ENCODE measurements at places on chromosomes 2 and 18.

GRCh38 chr2:33583194-33583938 is 15.7 kb downstream of the FAM98A start:
- peak; percentile 72 for DNase-seq

- DNase-seq, result no peak
These were observed 98.0 kb downstream of the EVA1A start for GRCh38 chr2:75462721-75463120.

- no peak for DNase-seq
These were observed 268.3 kb downstream of the PTH2R start for GRCh38 chr2:208674919-208675318.

GRCh38 chr2:120590841-120591240 is 144.8 kb upstream of the GLI2 start:
- DNase-seq, result no peak

DNA sequence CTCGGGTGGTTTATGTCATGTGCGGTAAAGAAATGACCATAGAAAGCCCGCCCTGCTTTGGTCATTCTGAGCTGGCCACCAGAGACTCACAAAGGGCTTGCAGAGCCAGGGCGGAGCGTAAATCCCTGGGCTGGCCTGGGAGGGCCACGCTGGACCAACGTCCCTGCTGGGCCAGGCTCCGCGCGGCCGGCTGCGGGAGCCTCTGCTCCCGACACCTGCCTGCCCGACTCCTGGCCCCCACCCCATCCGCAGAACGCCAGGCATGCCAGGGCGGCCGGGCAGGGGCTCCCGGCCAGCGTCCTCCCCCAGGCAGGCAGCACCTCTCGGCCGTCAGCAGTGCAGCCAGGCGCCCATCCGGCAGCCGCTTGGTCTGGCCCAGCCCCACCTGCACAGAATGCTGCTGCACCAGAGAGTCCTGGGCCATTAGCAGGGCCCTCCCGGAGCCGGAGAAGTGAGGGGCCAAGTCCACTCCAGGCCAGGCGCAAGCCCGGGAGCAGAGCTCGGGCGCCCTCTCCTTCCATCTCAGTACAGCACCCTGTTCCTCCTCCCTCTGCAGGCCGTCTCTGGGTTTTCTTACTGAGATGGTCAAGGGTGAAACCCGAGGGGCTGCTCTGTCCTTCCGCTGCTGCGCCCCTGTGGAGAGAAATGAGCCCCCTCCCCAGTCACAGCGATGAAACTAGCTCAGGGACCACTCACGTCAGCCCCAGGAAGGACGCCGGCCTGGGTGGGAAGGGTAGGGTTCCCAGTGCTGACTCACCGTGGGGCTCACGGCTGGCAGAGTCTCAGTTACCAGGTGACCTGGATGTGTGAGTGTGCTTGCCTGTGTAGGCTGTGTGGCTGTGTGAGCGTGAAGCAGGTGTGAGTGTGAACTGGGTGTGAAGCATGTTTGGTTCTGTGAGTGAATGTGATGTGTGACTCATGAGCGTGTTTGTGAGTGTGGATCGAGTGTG is 83.3 kb downstream of the PTGR3 start:
- DNase-seq, result no peak

DNA sequence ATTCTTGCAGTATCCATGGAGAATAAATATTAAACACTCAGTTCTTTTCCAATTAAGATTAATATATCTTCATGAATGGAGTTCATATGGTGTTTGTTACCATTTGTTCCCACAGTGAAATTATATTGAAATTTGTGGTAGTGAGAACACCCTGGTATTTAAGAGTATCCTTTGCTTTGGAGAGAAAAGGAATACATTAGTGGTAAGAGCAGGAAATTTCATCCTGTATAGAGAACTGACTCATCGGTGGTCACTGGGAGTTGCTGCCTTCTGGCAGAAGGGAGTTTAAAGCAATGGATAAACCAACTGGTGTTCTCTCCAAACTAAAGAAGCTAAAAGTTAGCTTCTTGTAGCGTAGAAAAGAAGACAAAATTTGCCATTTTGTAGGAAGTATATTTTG is 107.3 kb downstream of the MYO1B start:
- DNase-seq, result no peak

- no peak for DNase-seq
These were observed 68.7 kb upstream of the WIPF1 start for GRCh38 chr2:174666312-174666711.

DNA sequence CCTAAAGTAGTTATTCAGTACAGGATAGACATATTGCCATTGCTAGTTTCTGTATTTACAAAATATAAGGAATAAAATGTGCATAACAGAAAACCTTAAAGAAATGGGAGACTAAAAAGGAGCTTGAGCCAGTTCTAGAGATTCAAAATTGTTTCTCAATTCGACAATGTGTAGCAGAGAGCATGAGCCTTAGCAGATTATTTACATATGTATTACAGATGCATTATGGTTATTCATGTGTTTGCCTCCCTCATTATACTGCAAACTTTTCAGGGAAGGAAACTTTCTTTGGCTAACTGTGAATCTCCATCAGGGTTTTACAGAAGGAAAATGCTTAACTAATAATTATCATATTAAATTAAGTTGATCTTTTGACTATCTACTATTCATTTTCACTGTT is 854.4 kb upstream of the SLC39A10 start:
- DNase-seq, result no peak

DNA sequence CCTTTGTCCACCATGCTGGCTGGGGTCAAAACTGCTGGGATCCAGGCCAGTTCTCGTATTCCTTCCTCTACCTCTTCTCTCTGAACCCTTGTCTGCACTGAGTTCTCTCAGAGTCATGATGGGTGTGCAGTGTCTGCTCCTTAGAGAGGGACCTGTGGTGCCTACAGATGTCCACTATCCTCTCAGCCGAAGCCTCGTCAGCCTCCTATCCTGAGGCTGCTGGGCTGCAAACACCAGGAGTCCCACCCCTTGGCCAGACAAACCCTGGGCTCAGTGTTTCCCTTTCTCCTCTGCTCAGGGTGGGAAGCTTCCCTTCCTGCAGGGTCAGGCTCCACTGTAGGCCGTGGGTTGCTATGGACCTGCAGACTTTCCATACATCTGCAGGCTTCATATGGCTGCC is 2.3 kb downstream of the INPP5D start:
- DNase-seq, result no peak

- DNase-seq, result peak; percentile 55
These were observed 29.5 kb downstream of the SNTG2 start for GRCh38 chr2:980176-980575.

- no peak for DNase-seq
These were observed 40.6 kb upstream of the RBMS1 start for GRCh38 chr2:160534249-160534648.

DNA sequence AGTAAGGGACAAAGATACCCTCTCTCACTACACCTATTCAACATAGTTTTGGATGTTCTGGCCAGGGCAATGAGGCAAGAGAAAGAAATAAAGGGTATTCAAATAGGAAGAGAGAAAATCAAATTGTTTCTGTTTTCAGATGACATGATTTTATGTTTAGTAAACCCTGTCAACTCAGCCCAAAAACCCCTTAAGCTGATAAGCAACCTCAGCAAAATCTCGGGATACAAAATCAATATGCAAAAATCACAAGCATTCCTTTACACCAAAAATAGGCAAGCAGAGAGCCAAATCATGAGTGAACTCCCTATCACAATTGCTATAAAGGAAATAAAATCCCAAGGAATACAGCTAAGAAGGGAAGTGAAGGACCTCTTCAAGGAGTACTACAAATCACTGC is 1130.7 kb upstream of the PIK3C3 start:
- no peak for DNase-seq

- no peak for DNase-seq
These were observed 156.4 kb downstream of the DSEL start for GRCh38 chr18:67359873-67360838.

DNA sequence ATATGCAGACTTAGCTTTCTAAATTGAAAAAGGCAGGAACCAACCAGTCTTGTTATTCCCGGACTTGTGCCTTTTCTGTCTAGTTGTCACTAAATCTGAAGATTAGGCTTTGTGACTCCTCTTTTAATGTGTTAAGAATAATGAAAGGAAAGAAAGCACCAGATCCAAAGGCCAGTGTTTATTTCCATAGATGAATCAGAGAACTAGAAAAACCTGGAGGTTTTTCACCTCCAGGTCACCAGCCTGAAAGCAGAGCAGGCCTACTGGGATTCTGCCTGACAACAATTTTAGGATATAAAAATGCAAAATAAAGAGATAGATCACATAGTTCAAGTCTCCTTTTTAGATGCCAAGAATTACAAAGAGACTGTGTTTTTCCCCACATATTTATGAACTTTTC is 160.4 kb downstream of the GULP1 start:
- DNase-seq, result no peak

DNA sequence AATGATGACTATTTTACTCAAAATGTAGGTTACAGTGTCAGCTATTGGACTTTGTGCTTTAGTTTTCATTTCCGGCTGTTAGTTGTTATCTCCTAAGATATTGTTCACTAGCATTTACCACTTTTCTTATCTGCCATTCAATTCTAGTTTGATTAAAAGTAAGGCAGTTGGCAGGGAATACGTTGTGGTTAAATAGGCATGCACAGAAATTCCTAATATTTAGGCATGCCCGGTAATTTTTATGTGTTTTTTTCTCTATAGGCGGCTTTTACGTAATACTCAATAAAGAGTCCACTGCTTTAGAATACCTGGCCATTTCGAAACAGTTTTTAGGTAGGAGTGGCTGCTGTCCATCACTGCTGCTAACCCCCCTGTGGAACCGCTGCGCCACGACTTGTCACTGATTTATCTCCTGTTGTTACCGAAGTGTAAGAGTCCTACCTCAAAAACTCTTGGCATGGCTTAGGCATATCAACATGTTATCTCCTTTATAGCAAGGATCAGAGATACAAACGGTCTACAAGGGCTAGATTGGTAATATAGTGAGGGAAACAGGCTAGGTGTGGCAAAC is 39.5 kb downstream of the BABAM2 start:
- DNase-seq, result no peak

DNA sequence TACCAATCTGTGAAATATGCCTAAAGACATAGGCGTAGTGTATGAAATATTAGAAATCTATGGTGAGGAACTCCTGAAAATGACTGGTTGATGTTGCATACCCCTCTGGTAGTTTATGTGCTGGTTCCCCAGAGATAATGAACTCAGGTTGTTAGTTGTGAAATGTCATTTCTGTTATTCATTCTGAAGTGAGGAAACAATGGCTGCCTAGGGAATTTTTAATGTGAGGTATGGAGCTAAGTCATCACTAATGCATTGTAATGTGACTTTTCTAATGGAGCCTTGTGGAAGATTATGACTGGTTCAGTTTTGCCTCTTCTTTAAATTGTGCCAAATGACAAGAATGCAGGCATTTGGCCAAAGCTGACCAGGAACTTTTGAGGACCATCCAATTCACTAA is 61.6 kb upstream of the RAB27B start:
- no peak for DNase-seq

GRCh38 chr2:37610638-37611289 is 60.7 kb downstream of the CDC42EP3 start:
- DNase-seq, result no peak

DNA sequence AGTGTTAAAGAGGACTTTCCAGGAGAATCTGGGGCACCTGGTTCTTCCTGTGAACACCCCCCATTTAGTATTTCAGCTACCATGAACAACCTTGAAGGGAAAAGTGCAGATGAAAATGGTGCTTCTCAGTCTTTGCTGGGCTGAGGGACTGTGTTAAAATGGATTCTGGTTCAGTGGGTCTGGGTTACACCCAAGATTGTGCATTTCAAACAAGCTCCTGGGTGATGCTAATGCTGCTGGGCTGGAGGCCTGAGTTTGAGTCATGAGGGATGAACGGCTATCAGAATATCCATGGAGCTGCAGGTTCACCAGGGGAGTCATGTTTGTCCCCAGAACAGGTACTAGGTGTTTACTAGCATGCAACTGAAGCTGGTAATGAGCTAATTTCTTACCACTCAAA is 24.0 kb downstream of the MRPL44 start:
- no peak for DNase-seq

DNA sequence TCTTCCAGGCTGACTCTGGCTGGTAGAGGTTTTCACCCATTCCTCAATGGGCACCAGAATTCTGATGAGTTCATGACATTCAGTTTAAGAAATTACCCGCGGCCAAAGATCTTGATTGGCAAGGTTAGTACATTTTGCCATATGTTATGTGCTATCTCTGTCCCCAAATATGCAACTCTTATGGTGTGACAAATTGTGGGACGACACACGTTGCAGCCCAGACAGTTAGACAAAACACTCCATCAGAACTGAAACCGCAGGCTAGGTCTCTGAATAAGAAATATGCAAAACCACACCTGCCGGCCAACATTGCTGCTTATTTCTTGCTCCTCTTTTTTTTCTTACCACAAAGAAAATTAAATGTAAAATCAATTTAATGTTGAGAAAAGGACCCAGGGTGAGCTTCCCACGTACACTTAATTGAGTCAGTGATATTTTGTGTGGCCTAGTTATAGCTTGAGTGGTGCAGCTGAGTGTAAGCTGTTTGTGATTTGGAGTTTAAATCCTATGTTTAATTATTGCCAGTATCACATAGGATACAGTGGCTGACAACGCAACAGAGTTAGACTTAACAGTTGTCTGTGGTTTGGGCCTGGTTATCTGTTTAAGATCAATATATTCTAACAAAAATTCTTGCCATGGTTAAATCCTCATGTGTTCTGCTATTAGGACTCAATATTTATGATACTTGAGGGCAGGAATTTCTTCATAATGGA is 35.7 kb upstream of the LTBP1 start:
- DNase-seq, result no peak

GRCh38 chr2:228518-229278 is 35.1 kb downstream of the SH3YL1 start:
- DNase-seq, result no peak

DNA sequence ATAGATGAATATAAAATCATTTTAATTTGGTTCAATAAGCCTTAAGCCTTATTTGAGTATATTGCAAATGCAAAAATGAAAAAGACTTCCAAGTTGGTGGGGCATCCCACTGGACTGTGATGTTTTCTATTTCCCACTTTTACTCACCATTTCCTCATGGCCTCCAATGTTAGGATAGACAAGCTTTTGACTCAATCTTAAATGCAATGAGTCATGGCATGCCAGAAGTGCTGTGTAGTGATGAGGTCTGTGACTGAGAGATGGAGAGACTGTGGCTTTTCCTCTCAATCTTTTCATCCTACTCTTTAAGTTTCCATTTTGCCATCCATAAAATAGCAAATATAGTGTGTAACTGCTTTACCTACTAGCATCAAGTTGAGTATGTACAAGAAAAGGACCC is 1401.2 kb upstream of the CELF4 start:
- no peak for DNase-seq

GRCh38 chr2:147501968-147502367 is 342.9 kb upstream of the ACVR2A start:
- DNase-seq, result no peak

- no peak for DNase-seq
These were observed 123.0 kb downstream of the NFATC1 start for GRCh38 chr18:79518683-79519128.

GRCh38 chr2:74959106-74959751 is 786 bp downstream of the POLE4 start:
- no peak for DNase-seq

GRCh38 chr18:71689416-71690160 is 854.6 kb downstream of the CBLN2 start:
- DNase-seq, result no peak

GRCh38 chr18:37540424-37541138 is 25.0 kb downstream of the CELF4 start:
- DNase-seq, result no peak
